ENCODE measurements at places on chromosomes 12 and 14.

- DNase-seq = no peak
These were observed 23.7 kb downstream of the HEBP1 start for GRCh38 chr12:12976366-12976765.

- no peak for DNase-seq
These were observed 19.7 kb upstream of the DUSP16 start for GRCh38 chr12:12582193-12582881.

- no peak for DNase-seq
These were observed 25.6 kb upstream of the WSCD2 start for GRCh38 chr12:108103517-108103916.

DNA sequence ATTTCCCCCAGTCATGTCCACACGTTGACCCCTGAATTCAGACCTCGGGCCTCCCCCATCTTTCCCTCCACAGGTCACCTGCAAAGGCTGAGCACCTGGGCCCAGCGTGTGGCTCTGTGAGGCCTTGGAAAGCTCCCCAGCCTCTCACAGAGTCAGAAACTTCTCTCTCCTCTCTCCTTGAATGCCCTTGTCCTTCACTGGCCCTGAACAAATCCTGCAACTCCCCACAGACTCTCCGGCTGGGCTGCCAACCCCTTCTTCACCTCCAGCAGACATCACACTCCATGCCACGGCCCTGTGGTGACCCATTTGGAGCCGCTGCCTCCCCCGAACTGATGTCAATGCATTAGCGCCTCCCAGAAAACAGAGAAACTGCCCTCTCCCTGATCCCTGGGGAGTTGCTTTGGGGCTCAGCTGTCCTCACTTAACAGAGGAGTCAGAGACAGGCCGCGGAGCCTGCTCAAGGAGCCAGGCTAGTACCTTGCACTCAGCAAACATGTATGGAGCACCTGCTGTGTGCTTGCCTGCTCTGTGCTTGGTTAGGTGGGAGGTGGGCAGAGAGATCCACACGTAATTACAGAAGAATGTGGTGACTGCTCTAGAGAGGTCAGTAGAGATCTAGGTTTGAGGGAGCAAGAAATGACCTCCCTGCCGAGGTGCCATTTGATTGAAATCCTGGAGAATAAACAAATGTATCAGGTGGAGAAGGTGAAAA lies 99.2 kb upstream of the PWP1 start:
- DNase-seq = no peak

Measured in head of caudate nucleus (tissue), 42 donors.